ENCODE measurements at places on chromosomes 2 and 18.

DNA sequence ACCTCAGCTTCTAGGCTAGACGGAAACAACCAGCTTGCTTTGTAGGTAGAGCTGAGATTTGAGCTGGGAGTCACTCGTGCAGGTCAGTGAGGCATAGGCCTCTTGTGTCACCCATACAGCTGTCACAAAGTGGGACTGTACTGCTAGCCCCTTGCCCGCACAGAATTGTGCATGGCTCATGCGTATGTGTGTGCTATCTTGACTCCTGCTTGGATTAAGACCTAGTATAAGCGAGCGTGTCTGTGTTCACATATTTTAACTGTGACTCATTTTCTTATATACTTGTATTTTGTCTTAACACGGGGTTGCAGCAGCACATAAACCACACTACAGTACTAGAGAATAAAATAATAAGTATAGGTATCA is 20.1 kb downstream of the CEP68 start:
- no peak for DNase-seq

GRCh38 chr2:127404466-127405254 is 13.6 kb upstream of the PROC start:
- no peak for DNase-seq

GRCh38 chr18:28514699-28515098 is 337.8 kb upstream of the CDH2 start:
- DNase-seq, result no peak

- no peak for DNase-seq
These were observed 37.5 kb downstream of the SCN1A start for GRCh38 chr2:166090346-166090745.

GRCh38 chr18:36132756-36133155 is 3.1 kb downstream of the ELP2 start:
- no peak for DNase-seq

DNA sequence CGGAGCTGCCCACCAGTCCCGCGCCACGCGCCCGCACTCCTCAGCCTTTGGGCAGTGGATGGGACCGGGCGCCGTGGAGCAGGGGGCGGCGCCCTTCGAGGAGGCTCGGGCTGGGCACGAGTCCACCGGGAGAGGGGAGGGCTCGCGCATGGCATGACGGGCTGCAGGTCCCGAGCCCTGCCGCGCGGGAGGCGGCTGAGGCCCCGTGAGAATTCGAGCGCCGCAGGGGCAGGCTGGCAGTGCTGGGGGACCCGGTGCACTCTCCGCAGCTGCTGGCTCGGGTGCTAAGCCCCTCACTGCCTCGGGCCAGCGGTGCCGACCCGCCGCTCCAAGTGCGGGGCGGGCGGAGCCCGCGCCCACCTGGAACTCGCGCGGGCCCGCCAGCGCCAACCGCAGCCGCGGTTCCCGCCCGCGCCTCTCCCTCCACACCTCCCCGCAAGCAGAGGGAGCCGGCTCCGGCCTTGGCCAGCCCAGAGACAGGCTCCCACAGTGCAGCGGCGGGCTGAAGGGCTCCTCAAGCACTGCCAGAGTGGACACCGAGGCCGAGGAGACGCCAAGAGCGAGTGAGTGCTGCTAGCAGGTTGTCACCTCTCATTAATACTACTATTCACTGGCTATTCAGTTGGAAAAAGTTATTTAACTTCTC is 3.6 kb upstream of the TTC21B start:
- DNase-seq, result no peak

DNA sequence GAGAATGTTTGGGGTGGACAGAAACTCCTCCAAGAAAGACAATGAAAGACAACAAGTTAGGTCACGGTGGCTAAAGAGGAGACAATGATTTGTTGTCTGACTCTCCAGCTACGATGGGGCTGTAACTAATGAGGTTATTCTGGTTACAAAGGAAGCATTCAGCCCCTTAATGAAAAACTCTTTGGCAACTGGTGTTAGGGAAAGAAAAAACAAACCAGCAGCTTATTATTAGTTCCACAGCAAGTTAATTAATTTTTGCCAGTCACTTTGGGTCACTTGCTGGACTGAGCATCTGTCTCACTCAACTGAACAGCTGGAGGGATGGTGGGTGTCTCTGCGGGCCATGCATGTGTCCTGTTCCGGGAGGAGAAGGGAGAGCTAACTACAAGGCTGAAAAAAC is 263.7 kb downstream of the ALK start:
- no peak for DNase-seq

GRCh38 chr2:73099486-73099885 is 13.3 kb downstream of the RAB11FIP5 start:
- DNase-seq, result no peak

DNA sequence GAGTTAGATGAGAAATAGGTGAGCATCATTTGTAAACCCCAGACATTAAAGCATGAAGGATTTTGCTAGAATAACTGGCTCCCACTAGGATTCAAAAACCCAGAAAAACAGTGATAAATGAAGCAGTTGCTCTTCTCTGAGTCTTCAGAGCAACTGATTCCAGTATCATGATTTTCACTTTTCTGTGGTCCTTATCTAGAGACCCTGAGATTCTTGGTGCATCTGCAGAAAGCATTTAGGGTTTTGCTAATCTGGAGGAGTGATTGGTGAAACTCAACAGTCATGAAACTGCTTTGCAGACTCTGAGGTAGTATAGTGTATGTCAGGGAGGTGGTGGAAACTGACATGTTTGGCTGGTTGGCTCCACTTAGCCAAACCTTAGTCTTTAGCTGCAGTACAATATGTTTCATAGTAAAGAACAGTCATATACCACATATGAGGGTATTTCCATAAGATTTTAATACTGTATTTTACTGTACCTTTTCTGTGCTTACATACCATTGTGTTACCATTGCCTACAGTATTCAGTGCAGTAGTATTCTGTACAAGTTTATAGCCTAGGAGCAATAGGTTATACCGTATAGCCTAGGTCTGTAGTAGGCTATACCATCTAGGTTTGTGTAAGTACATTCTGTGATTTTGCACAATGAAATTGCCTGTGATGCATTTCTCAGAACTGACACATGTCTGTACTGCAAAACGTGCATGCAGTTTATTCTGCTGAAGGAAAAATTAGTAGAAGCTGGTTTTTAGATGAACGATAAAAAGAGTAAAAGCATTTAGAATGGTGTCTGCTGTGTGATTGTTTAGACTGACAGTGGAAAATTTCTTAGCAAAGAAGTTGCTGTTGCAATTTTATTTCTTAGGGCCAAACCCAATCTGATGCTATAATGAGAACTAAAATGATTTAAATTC is 23.8 kb downstream of the EML4 start:
- DNase-seq, result no peak

GRCh38 chr2:112161431-112162145 is 23.4 kb downstream of the FBLN7 start:
- peak; percentile 25 for DNase-seq

- DNase-seq, result no peak
These were observed 28.0 kb upstream of the SCLY start for GRCh38 chr2:238032755-238033337.

- no peak for DNase-seq
These were observed 35.2 kb downstream of the CNGA3 start for GRCh38 chr2:98381494-98381893.

DNA sequence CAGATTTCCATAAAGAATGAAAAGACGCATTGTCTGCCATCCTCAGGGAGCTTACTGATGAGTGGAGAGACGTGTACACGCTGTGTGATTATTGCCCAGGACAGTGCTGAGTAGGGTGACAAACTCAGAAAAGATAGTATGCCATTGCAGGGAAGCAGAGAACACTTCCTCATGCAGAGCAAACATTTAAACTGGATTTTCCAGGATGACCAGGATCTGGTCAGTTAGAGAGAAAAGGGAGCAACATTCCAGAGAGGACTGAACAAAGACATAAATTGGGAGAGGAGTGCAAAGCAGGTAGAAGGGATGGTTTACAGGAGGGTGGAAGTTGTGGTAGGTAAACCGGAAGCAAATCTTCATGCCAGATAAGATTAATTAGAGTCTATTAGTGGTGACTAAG is 2.3 kb downstream of the SLC9A2 start:
- no peak for DNase-seq

GRCh38 chr2:168552450-168552856 is 96.4 kb downstream of the CERS6 start:
- DNase-seq, result no peak

GRCh38 chr2:102801858-102802699 is 40.2 kb downstream of the TMEM182 start:
- no peak for DNase-seq

- DNase-seq, result no peak
These were observed 12.9 kb upstream of the SIX3 start for GRCh38 chr2:44928483-44929158.

- peak; percentile 24 for DNase-seq
These were observed 18.4 kb downstream of the SLC4A3 start for GRCh38 chr2:219645631-219646527.

GRCh38 chr18:66872277-66872676 is 268.4 kb upstream of the CDH19 start:
- DNase-seq, result no peak

GRCh38 chr2:19525313-19525712 is 166.9 kb upstream of the OSR1 start:
- no peak for DNase-seq

DNA sequence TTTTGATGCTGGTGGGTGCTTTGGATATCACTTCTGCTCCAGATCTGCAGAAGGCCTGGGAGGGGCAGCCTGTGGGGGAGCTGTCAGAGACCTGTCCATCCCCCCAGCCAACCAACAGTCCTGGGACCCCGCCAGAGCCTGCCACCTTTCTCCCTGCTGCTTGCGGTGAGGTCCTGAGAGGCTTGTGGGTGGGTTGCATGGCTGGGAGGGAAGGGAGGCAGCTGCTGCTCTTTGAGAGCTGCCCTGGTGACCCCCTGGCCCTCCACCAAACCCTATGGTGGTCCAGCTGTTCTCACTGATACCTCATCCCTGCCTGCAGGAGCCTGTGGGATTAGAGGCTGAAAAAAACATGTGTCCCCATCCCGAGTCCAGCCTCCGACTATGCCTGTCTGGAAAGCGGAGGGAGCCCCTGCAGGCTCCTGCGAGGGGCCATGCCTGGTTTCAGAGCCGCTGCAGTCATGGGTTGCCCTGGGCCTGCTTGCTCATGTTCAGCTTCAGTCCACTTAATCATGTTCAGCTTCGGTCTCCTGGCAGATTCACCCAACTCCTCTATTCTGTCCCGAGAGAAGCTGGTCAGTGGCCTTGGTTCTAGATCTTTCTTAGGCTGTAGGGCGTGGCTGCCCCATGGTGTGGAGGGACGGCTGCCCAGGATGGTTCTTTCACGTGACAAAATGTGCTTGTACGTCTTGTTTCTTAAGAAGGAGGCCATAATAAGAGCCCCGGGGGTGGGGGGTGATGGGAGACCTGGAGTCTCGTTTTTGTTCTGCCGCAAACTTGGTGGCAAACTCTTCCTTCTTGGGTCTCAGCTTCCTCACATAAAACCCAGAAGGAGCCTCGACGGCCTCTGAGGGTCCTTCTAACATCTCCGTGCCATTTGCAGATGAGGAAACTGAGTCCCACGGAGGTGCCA is 98.5 kb downstream of the CTIF start:
- DNase-seq, result no peak

DNA sequence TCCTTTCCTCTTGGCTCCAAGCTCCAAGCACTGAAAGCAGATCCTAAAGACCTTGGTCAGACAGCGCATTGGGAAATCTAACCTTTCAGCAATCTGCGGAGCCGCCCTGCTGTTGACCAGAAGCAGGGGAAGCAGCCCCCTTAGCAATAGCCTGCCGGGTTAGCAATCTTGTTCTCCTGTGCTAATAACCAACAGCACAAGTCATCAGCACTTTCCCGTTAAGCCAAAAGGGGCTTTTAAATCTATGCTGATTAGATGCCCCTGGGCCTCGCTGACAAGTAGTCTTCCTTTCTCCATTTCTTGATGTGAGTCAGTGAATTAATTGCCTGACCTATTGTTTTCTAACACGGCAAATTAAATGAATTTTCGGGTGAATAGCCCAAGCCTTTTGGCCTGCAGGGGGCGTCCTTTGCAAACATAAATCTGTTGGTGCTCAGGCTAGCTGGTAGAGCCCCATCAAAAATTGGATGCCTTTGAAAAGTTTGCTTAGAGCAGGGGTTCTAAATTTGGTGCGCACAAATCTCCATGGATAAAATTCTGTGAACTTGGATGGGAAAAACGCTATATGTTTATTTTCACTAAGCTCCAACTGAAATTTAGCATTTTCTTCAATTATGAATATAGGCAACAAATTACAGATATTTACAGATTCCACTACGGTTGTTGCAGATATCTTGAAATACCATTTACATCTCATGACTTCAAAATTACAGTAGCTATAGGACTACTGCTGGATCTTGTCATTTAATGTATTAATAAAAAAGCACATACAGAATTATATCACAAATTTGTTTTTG is 24.6 kb downstream of the MAIP1 start:
- peak; percentile 89 for DNase-seq

DNA sequence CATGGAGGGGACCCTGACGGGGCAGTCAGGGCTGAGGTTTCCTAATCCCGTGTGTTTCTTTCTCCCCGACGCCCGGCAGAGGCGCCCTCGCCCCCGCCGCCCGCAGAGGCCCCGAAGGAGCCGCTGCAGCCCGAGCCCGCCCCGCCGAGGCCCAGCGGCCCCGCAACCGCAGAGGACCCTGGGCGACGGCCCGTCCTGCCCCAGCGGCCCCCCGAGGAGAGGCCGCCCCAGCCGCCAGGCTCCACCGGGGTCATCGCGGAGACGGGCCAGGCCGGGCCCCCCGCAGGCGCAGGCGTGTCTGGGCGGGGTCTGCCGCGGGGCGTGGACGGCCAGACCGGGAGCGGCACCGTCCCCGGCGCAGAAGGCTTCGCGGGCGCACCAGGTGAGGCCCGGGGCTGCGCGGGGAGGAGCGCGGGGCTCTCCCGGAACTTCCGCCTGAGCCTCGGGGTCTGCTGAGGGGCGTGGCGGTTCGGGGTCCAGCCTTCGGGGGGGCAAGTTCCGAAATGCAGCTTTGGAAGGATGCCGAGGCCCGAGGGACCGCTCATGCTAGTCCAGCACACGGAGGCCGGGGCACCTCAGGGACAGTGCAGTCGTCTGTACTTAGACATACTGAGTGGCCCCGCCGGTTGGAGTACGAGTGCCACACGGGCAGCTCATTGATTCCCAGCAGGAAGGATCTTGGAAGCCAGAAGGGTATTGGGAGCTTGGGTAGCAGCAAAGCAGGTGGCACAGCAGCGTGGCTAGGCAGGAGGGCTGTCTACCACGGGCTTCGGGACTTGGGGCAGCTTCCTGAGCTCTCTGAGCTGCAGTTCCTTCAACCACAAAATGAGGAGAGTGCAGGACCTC is 60.1 kb downstream of the EMILIN2 start:
- DNase-seq, result no peak

GRCh38 chr18:44393406-44393805 is 287.3 kb upstream of the SETBP1 start:
- DNase-seq, result no peak

- DNase-seq, result no peak
These were observed 75.5 kb downstream of the DDX1 start for GRCh38 chr2:15666861-15667808.

GRCh38 chr2:121303531-121304263 is 18.7 kb upstream of the TFCP2L1 start:
- DNase-seq, result no peak

GRCh38 chr18:449374-449773 is 51.1 kb downstream of the COLEC12 start:
- DNase-seq, result no peak

GRCh38 chr2:120525056-120526046 is 179.4 kb downstream of the INHBB start:
- no peak for DNase-seq

All from tibial artery (tissue), 4 donors.